ENCODE measurements at places on chromosomes 16 and 17.

DNA sequence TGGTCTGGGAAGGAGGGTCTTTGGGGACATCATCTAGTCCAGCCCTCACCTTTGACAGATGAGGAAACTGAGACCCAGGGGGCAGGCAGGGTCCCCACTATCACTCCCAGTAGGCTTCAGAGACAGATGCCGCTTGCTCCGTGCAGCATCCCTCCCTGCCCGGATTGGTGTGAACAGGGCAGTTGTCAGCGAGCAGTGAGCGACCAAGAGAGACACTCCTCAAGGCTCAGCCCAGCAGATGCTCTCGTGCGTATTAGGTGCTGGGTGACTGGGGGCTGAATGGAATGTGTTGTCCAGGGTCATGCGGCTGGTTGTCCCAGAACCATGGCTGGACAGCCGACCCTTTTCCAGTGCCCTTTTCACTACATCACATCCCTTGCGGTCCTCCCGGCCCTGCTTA, 49.0 kb downstream of the MPRIP start:
- no peak for DNase-seq

DNA sequence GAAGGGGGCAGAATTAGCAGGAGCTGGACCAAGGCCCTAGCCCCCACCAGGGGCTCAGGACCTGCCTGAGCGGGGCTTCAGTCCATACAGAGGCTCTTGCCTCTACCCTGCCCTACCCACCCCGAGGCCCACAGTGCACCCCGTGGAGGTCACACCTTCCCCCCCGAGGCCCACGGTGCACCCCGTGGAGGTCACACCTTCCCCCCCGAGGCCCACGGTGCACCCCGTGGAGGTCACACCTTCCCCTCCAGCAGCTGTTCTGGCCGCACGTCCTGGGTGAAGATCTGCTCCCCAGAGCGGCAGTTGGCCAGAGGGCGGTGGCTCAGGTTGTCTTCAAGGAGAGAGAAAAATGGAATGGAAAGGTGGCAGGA, 11.4 kb downstream of the CASKIN2 start:
- DNase-seq = no peak

DNA sequence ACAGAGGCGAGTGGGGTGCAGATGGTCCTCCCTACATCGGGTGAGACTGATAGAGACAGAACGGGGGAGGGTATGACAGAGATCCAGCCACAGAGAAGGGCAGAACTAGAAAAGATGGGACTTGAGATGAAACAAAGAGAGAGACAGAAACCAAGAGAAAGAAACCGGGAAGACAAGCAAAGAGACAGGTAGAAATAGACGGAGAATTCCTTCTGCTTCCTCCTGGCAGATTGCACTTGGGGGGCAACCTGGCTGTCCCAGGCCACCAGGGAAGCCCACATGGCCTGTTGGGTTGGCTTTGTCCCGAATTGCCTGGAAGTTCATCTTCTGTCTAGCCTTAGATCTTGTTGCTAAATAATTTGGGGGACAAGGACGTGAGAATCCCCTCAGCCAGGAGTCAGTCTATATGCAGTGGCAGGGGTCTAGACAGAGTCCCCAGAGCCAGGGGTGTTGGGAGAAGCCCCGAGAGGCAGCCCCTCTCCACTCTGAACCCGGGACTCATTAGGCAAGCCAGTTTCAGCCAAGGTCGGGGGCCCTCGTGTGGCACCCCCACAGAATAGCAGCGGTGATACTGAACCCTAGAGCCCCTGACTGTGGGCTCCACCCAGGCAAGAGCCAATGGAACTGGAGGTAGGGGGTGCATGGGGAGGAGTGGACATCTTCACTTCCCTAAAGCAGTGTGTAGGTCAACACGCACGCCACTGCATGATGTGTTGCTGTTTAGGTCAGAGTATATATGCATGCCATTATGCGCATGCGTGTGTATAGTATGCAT, 627 bp upstream of the TSPOAP1 start:
- peak; percentile 9 for DNase-seq

DNA sequence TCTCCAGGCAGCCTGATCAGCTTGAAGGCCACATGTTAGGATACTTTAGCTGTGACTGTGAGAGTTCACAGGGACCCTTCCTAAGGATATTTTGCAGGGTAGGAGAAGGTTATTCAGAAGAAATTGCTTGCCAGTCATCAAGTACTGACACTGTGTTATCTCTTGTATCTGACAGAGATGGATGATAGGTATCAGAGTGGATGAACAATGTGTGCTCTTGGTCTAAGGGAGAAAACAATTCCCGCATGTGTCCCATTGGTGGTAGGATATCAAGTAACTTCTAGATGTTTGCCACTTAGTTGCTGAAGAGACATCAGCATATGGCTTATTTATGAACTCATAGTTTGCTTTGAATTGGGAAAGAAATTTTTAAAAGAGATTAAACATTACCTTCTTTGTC, 219.3 kb downstream of the SPECC1 start:
- DNase-seq = no peak

GRCh38 chr16:5428932-5429331, 331.3 kb upstream of the EEF2KMT start:
- no peak for DNase-seq

DNA sequence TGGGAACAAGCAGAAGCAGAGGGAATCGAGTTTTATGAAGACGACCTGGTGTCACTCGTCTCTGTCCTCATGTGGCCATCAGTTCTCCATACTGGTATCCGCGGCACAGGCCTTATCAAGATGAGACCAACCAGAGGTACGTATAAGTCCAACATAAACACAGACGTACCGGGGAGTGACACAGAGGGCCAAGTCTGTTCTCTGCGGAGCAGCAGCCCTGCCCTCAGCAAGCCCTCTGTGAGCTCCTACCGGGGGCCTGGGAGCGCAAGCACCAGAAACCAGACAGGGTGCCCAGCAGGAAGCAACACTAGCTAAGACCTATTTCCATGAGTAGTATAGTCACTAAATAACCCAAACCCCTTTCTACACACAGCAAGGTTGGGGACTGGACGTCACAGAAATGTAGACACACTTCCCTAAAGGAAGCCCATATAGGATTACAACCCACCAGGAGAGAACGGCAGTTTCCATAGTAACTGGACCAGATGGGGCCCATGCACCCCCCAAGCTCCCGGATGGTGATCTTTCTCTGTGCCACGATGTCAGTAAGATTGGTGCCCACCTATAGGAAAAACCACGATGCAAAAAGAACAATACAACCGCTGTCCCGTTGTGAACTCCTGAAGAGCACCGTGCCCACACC, 911 bp downstream of the ARL16 start:
- DNase-seq = peak; percentile 18

DNA sequence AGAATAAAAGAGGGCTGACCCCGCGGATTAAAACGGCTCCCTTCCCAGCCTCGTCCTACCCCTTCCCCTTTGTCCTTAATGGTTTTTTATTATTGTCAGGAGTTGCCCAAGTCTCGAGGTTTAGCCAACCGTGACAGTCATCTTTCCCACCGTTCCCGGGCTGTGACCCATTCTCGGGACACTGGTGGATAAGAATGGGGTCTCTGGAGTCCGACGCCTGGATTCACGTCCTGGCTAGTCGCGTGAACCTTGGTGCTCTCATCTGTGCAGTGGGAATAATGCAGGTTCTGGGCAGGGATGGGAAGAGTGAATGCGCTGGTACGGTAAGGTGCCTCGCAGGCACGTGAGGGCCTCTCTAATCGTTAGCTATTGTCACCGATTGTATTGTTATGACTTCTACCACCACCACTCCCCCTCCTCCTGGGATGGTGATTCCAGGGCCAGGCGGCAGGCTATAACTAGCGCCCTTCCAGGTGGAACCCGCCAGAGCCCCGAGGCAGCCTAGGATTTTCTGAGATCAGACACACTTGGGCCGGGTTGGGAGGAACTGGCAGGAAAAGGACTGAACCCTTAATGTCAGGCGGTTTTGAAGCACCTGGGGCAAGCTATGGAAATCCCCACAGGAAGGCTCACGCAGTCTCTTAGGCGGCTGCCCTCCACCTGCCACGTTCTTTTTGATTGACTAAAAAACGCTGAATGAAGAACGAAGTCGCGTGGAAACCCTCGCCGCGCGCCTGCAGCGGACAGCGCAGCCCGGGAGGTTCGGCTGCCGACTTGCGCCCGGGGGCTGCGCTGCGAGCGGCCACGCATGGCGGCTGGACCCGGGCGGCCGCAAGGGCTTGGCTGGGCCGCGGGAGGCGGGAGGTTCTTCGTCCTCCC, 2.7 kb downstream of the HS3ST3B1 start:
- no peak for DNase-seq

GRCh38 chr16:14069818-14070217, 1.3 kb upstream of the MRTFB start:
- no peak for DNase-seq

DNA sequence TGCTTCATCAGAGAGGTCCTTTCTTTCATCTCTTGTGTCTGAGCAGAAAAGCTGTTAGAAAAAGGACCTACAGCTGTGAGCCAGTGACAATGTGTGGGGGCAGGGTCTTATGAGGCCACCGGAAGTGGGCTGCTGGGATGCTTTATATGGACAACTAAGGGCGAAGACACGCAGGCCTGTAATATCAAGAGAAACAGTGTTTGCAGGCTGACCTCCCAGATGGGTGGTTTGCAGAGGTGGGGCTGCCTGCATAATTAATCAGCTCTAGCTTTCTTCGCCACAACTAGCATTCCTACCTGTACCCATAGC, 30.4 kb upstream of the SALL1 start:
- peak; percentile 69 for DNase-seq

GRCh38 chr16:27429330-27429871, 27.4 kb downstream of the IL21R start:
- DNase-seq = no peak

- DNase-seq = no peak
These were observed 21.7 kb downstream of the LRRC75A start for GRCh38 chr17:16470265-16470664.

GRCh38 chr16:89417352-89417751, 73.0 kb downstream of the ANKRD11 start:
- DNase-seq = no peak

- DNase-seq = peak; percentile 55
These were observed 2.5 kb upstream of the CORO6 start for GRCh38 chr17:29625037-29625750.

DNA sequence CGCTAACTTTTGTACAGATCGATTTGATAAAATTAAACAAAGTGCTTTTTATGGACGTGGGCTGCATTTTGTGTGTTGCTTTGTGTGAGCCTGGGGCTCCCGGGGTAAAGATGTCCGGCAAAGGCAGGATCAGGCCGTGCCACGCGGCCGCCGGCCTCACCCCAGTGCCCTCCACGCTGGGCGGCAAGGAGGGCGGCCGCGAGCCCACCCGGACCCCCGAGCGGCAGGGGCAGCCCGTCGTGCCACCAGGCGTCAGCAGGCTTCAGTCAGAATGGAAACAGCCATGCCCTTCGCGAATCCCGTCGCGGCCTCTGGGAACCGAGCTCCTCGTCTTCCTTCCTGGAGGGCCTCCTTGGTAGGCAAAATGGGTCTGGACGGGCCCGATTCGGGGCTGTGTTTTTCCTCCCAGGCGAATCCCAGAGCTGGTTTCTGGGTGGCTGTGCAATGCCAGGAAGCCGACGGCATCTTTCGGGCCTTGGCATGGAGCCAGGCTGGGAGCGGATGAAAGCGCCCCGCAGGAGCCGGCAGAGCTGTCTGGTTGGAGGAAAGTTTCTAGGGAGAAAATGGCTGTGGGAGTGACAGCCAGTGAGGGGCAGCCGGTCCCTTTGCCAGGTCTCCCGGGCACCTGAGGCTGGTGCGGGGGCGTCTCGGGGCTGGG, 5.5 kb downstream of the SOX8 start:
- no peak for DNase-seq

DNA sequence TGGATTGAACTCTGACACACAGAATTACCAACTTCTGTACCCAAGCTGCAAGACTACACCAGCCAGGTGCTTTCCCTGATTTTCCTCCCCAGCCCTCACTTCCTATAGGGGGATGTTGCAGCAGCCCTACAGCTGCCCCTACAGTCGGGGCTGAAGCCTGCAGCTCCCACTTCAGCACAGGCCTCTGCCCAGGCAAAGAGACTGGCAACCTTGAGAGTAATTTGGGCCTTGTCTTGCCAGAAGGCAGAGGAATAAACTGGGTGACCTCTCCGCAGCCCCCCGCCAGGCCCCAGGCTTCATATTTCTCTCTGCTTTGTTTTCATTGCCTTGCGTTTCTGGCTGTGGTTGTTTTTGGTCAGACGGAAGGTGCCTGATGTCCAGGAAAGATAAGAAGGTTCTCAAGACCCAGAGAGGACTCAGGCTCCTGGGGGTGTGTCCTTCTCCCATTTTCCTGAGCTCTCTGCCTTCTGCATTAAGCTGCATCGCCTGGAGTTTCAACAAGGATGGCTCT, 32.0 kb downstream of the SLC6A4 start:
- DNase-seq = no peak

DNA sequence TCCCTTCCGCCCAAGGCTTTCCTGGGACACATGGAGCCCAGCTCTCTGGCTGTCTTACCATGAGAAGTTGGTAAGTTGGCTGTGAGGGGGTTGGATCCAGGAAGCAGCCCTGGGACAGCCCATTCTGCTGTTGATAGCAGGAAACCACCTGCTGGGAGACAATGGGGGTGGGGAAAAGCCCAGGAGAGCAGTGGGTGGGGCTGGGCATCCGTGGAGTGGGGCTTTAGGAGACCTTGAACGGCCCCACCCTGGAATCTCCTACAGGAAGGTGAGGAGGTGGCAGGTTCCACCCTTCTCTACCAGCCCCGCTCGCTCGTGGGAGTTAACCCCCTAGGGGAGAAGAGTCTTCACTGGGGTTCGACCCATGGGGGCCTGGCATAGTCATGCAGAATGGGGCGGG, 5.8 kb downstream of the TMEM92 start:
- no peak for DNase-seq

DNA sequence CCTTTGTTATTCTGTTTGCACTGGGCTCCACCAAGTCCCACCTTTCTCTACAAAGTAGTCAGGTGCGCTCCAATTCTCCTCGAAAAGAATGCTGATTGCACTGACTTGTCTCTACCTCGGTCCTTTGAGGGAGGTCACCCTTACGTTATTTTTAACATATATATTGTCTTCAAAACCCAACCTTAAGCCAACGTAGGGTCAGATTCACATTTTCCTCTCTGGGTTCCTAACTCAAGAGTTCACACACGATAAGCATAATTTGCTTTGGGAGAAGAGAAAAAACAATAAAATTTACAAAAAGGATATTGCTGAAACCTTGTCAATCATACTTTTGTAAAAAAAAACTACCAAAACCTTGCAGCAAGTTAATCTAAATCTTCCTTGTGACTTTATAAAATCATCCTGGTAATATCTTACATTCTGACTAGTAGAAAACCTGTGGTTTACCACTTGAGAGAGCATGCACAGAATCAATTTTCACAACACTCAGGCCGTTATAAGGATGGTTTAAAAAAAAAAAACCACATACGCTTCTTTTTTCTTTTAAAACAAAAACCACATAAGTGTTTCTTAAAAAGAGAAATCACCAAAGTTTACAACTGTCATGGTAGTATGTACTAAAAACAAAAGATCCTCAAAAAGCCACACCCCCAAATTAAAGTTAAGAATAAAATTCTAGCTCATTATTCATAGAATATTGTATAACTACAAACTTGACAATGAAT, 72.2 kb upstream of the TRAP1 start:
- DNase-seq = no peak
